ENCODE measurements at places on chromosomes 7 and 10.
A peak's percentile ranks its signal among the peaks of the same experiment; 100 is the strongest.

GRCh38 chr10:118729641-118730258, 25.0 kb downstream of the CACUL1 start:
- DNase-seq, result no peak

DNA sequence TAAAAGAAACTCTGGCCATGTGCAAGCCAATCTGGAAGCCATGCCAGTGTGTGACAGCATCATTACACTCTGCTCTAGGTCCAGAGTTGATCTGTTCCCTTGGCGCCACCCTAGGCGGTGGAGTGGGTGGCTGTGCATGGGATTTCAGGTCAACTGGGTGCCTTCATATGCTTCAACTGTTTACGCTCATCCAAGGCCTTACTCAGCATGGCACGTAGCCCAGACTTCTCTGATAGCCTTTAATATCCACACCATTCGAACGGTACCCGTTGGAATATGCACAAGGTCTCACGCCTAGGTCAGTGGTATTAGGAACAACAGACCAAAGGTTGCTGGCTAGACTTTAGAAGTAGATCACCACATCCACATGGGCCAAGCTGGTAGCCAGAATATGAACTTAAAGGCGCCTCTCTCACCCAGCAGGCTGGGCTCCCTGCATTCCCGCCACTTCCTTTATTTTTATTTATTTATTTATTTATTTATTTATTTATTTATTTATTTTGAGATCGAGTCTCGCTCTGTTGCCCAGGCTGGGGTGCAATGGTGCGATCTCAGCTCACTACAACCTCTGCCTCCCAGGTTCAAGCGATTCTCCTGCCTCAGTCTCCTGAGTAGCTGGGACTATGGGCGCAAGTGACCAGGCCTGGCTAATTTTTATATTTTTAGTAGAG, 18.7 kb upstream of the ACHE start:
- no peak for DNase-seq

DNA sequence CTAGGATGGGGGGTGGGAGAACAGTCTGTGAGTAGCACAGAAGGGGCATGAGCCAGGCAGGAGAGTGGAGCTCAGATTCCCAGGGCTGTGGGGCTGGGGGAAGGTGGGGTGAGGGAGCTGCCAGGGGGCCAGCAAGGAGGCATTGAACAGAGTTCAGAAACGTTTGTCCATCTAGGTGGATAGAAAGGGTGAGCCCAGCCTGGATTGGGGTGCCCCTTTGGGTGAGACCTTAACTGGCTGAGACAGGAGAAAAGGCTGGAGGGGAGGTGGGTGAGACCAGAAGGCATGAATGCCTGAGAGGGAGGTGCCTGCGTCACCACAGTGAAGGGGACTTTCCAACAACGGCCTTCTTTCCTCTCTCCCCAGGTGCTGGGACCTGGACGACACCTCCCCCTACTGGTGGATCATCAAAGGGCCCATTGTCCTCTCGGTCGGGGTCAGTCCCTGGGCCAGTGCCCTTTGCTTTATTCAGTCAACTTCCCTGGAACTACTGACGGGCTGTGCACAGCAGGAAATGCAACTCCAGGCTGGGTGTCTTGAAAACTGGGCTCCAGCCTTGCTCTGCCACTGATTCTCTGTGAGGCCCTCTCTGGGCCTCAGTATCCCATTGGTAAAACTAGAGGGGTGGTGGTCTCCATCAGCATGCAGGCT, 11.0 kb downstream of the GHRHR start:
- no peak for DNase-seq

DNA sequence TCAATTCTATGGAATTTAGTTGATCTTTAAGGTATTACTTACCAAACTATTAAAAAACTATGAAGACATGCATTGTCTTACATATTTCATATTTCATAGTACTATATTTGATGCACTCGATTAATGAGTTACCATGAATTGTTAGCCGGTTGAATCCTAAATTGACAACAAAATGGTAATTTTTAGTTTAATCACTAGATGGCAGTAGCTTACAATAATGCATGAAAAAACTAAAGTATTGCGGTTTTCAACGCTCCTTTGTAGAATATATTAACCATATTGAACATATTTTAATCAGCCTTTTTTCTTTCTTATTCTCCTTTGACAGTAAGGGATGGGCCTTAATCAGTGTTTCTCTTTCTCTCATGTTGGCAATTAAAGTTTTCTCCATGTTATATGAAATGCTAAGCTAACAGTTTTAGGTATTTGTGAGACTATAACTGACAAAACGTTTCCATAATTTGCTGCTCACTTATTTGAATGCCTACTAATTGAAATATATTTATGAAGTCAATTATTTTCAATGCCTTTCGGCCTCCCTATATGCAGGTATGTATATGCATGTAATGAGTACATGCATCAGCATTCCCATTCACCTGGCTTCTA, 48.5 kb upstream of the ARL4A start:
- no peak for DNase-seq

GRCh38 chr10:83820033-83820432, 319.3 kb upstream of the GHITM start:
- no peak for DNase-seq

DNA sequence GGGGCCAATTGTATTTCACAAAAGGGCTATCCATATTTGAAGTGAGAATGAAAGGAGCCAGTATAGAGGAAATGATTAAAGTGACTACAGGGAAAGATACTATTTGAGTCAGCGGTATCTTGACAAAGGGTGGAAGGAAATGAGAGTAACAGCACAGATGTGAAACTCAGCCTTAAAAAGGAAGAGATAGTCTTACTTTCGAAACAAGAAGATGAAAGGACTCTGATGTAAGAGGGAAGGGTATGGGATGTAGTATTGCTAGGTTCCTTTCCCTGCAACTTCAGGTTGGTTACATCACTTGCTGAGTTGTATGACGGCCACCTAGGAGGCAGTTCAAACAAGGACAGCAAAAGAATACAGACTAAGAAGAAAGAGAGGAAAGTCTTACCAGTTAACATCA, 13.7 kb downstream of the CISD1 start:
- DNase-seq, result no peak

GRCh38 chr10:76563286-76563685, 1074.3 kb downstream of the KCNMA1 start:
- no peak for DNase-seq

DNA sequence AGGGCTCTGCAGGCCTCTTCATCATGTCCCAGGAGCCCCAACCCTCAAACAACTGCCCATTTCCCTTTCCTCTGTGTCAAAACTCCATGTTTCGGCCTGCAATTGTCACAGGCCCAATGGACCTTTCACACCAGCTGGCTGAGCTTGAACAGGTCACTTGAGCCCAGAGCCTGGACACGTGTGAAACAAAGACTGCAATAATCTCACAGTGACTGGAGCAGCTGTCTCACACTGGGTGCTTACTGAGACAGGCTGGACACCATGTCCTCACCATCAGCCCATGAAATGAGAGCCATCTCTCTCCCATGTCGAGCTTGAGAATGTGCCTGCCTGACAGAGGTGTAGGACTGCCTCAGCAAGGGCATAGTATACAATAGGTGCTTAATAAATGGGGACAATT, 19.5 kb upstream of the EIF5AL1 start:
- DNase-seq, result no peak

- DNase-seq, result no peak
Measured at GRCh38 chr7:80324032-80324431, 187.8 kb downstream of the GNAT3 start.

- DNase-seq, result no peak
Measured at GRCh38 chr7:30647589-30648364, 34.5 kb downstream of the CRHR2 start.

DNA sequence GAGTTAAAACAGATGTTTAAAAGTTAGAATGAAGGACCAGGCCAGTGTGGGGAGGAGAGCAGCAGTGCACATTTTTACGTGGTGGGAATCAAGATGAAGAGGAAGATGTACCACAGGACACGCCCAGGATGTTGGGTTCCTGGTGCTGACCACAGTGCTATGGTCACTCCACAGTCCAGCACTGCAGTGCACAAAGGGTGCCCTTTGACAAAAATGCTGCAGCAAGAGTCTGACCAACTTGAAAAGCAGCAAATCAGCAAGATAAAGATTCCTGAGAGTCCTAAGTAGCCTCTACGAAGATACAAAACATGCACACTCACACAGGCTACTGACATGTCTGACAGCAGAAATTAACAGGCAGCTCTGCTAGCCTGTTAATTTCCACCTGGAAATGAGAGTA, 107.1 kb downstream of the PIP4K2A start:
- no peak for DNase-seq

GRCh38 chr7:33698041-33698440, 207.3 kb upstream of the BMPER start:
- no peak for DNase-seq

DNA sequence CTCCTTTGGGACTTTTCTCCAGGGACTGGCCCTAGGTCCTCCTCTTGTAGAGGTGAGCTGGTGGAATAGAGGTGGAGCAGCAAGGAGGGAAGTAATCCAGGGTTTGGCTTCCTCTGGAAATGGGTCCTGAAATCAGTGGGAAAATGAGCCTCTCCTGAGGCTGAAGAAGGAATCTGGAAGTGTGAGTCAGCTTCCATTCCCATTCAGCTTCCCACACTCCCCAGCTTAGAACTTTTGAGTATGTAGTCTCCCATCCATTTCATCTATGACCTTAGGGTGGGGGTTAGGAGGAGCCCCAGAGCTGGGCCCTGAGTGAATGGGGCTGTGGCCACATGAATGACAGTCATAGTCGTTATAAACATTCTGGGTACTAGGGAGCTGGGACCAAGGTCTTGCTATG, 17.7 kb downstream of the LDB1 start:
- DNase-seq, result no peak

DNA sequence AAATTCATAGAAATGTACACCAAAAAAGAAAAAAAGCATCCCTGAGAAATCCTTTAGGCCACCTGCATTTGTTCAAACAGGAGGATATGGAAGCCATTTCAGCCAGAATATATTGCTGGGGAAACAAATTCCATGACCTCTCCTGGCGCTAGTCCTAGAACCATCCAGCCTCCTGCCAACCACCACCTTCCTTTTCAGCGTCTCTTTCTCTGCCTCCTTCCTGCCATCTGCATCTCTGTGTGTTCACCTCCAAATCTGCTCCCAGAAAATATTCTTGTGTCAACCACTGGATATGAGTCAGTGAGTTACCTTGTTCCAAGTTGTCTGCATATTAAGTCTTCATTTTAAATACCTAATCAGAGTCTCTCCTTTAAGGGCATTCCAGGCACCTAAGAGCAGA, 50.6 kb upstream of the NPY start:
- no peak for DNase-seq

- no peak for DNase-seq
Measured at GRCh38 chr7:43756368-43757072, 2.0 kb upstream of the BLVRA start.

GRCh38 chr10:94076325-94076841, 82.7 kb downstream of the PLCE1 start:
- no peak for DNase-seq

DNA sequence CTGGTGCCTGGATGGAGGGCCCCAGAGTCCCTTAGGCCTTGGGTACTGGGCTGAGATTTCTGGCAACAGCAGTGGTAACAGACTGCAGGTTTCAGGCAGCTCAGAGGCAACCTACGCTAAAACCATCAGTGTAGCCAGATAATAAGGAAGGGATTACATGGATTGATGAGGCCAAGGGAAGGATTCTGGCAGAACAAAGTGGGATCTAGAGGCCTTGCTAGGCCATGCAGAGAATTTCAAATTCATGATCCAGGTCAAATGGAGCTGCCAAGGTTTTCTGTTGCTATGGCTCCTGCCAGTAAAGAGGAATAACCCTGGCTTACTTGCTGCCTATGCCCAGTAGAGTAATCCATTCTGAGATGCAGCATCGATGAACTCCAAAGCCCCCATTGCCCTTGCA, 445.7 kb downstream of the ADRA2A start:
- DNase-seq, result no peak

DNA sequence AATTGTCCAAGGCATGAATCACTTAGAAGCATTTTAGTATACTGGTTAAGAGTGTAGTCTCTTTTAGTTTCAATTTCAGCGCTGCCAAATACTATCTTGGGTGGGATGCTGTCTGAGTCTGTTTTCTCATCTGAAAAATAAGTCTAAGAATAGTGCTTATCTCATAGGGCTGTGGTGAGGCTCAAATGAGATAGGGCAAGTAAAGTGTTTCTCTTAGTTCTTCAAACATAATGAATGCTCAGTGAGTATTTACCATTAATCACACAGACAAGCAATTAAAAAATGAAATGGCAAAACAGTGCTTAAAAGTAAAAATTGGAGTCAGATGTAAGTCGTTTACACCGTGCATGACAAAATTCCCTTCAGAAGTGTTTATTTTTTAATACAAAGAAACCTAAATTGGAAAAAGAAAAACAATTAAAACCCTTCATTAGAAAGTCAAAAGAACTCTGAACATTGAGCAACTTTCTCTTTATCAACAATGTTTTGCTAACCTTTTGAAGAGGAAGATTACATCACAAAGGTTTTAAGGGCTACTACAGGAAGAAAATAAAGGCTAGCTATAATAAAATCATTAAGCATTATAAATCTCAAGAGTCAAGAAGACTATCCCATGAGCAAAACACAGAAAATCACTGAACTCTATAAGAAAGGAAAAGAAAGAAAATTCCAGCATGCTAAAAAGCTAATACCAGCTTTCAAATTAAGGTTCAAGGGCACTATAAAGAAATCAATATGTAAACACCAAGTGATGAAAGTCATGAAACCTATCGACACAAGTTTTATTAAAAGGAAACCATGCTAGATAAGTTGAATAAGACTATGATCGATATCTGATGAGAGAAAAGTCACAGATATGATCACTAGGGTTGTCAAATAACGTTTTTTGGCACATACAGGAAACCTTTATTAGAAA, 45.6 kb upstream of the C1GALT1 start:
- no peak for DNase-seq

- no peak for DNase-seq
Measured at GRCh38 chr7:36176697-36177096, 23.6 kb downstream of the EEPD1 start.

GRCh38 chr7:127879436-127879835, 151.8 kb downstream of the LRRC4 start:
- DNase-seq, result no peak

DNA sequence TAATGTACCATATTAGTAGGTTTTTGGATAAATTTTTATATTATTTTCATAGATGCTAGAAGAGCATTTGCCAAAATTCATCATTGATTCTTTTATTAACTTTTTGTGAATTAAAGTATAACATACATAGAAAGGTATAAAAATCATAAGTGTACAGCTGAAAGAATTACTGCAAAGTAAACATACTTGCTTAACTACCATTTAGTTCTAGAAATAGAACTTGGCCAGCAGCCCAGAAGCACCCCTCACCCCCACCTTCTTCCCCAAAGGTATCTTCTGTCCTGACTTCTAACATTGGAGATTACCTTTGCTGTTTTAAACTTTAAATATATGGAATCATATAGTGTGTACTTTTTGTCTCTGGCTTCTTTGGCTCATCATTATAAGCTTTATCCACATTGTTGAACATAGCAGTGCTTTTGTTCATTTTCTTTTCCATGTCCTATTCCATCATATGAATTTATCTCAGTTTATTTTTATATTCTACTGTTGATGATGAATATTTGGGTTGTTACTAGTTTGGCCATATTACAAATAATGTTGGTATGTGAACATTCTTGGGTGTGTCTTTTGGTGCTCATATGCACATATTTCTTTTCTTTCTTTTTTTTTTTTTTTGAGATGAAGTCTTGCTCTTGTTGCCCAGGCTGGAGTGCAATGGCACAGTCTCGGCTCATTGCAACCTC, 142.8 kb downstream of the ADK start:
- peak; percentile 69 for DNase-seq

DNA sequence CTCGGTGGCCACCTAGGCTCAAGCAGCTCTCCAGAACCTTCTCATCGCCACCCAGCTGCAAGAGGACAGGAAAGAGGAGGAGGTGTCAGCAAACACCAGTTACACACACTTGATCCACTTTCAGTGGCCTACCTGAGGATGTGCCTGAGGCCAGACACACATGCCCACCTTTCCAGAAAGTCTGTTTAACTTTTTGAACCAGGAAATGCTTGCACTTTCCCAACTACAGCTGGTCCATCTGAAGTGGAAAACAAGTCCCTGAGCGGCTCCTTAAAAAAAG, 15.7 kb upstream of the CYREN start:
- DNase-seq, result no peak
